ENCODE measurements at places on chromosomes 7 and 10.

GRCh38 chr10:31932838-31933237 is 4.2 kb upstream of the ARHGAP12 start:
- DNase-seq = no peak

DNA sequence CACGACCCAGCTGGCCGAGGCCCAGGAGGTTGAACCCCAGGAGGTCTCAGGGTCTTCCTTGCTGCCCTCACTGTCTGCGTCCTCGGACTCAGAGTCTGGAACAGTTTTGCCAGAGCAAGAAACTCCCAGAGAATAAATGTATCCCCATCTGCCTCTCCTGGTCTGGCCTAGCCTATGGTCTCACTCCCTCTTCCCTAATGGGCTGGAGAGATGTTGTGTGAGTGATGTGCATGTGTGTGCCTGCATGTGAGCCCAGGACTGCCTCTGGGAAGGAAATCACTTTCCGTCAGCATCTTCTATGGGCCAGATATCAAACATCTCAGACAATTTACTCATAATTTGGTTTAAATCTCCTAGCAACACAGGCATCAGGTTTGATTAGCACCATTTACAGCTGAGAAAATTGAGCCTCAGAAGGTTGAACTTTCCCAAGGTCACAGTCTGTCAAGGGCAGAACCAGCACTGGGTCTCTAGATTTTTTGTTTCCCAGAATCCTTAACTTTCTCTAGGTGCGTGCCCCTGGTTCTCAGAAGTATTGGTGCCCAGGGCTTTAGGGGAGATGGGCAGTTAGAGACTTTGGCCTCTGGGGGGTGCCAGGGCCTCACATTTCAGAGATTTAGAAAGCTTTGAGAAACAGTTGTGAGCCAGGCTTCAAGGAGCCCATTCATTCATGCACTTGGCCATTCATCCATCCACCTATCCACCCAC is 4.9 kb downstream of the TMEM270 start:
- no peak for DNase-seq

GRCh38 chr7:157898261-157898660 is 561.5 kb downstream of the DNAJB6 start:
- no peak for DNase-seq

- no peak for DNase-seq
Observed at GRCh38 chr10:33115738-33116719, 158.0 kb upstream of the ITGB1 start.

DNA sequence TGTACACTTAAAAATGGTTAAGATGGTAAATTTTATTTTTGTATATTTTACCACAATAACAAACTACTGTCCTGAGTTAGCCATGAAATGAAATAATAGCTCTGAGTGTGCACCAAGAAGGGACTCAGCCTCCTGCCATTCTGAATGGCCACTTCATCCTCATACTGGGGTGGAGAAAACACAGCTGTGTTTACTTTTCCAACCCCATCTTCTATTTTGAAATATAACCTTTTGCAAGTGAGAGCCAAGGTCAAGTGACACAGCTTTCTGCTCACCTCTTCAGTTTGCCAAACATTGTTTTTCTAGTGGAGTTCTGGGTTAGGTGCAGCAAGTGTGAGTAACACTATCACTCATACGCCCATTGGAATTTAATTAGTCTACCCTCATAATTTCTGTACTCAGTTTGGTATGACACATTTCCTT is 107.4 kb upstream of the GLCCI1 start:
- no peak for DNase-seq

Measured in stimulated activated CD8-positive, alpha-beta memory T cell treated with anti-CD3 and anti-CD28 coated beads, Interleukin-4, amount 100 ng/mL, for 4 hours (primary cell).